NCI-H524 (cell line): ENCODE measurements at places on chromosomes 7 and 10.

GRCh38 chr7:159122276-159122675 lies 22.4 kb downstream of the VIPR2 start:
- no peak for DNase-seq

DNA sequence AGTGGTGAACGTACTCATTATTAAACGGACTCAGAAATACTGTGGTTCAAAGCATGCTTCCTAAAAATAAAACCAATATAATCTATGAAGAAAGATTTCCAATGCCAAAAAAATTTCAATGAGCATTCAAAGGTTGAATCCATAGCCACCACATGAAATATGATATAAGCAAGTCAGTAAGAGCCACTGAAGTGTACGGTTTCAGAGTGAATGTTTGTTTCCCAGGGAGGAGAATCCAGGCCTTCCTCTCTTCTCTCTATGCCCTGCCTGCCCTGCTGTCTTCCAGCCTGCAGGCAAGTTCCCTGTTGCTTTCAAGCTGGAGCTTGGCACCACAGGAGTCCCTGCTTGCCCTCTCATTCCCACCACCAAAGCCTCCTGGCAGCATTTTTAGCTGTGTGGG lies 1171.6 kb upstream of the C7orf33 start:
- no peak for DNase-seq

- no peak for DNase-seq
Observed at GRCh38 chr10:4532467-4532866, 293.5 kb upstream of the AKR1E2 start.

- DNase-seq, result no peak
Observed at GRCh38 chr10:61992059-61992460, 90.6 kb downstream of the ARID5B start.

DNA sequence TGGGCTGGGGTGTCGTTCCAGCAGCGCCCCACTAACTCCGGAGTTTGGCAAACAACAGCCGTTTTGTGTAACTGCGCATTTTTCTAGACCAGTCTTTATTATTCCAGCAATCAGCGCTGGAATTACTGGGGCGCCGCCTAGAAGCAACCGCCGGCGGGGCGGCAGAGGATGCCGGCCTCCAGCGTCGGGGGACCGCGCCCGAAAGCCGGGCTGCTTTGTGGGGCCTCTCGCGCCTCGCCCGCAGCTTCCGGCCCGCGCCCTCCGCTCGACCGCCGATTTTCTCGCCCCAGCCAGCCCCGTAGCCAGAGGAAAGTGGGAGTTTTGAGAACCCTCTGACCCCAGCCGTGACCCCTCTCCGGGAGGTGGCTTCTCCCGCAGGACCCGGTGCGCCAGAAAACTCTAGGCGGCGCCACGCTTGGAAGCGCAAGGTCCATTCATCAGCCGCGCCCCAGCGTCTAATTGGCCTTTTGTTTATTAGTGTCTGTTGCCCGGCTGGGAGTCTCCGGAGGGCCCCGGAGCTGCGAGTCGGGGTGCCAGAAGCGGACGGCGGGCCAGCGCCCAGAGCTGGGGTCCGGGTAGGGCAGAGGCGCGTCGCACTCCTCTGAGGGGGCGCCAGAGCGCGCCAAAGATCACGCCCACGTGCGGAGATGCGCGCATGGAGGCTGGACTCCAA lies 10.7 kb downstream of the EMX2 start:
- peak; percentile 3 for DNase-seq

DNA sequence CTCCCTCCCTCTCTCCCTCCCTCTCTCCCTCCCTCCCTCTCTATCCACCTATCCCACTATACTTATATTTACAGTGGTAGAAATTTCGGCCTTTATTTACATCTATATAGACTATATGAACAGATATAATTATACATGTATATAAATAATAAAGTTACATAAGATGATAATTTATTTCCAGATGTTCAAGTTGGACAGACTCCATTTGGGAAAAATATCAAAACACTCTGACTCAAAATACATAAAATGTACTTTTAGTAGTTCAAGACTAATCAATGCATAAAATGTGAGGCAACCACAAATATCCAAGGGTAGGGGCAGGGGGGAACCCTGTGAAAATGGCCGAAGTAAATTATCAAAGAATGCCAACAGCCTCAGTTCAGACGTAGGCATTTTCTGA lies 203.0 kb downstream of the FANK1 start:
- no peak for DNase-seq
